Muscle of arm (tissue), 14 donors: ENCODE measurements at places on chromosomes 6 and 20. TPM values are rescaled to one million over a fixed set of nuclear protein-coding genes. Genes with fewer than 3 reads are reported as not detected.

Gene RNF144B
- polyA plus RNA-seq: not detected

Gene PRND
- 34.0 TPM for polyA plus RNA-seq

Gene TPD52L2
- polyA plus RNA-seq: 69.3 TPM

Gene KCNS1
- not detected for polyA plus RNA-seq

Gene CDSN
- 0.09 TPM for polyA plus RNA-seq

Gene NKAPL
- polyA plus RNA-seq: 1.6 TPM

Gene DEFB121
- polyA plus RNA-seq: not detected

Gene RSPO3
- 20.2 TPM for polyA plus RNA-seq

Gene IGF2R
- 74.0 TPM for polyA plus RNA-seq

Gene SPAG4
- polyA plus RNA-seq: 1.9 TPM

Gene CDH26
- polyA plus RNA-seq: 0.97 TPM

Gene HCRTR2
- polyA plus RNA-seq: 0.12 TPM

Gene DYNLT2
- polyA plus RNA-seq: 3.7 TPM

GRCh38 chr6:226516-227073 is 65.7 kb upstream of the DUSP22 start:
- DNase-seq: no peak

DNA sequence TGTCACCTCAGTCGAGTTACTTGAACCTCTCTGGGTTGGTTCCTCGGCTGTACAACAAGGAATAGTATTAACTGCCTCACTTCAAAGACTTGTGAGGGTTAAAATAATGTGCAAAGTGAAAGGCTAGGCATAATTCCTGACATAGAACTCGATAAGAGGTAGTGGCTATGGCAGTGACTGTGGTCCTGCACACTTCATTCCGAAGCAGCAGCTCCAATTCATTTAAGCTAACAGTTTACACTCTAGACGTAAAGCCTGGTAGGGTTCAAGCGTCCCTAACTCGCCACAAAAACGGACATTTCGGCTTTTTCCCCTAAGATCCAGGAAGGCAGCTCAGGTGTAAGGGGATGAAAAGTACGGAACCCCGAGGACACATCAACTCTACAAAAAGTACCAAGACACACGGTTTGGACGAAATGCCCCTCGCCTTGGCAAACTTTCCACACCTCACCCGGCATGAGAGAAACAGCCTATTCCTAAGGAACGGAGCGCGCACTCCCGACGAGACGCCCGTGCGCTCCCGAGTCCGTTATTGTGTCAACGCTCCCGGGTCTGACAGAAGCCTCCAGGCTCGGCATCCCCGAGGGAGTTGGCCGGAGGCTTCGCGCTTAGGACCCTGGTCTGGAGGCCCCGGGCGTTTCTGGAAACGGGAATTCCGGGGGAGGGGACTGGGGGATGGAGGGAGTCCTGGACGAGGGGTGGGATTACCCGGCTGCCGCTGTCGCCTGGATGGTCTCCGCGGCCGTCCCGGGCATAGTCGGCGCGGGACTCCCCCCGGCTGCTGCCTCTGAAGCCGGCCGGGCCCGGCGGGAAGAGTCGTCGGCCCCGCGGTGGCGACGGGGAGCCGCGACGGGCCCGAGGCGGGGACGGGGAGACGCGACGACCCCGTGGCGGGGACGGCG is 937 bp downstream of the ZNF318 start:
- peak; percentile 42 for DNase-seq

GRCh38 chr20:60057866-60058807 is 99.9 kb downstream of the CDH26 start:
- peak; percentile 28 for DNase-seq

- peak; percentile 32 for DNase-seq
Measured at GRCh38 chr6:68967549-68968300, 332.6 kb downstream of the ADGRB3 start.

- no peak for DNase-seq
Measured at GRCh38 chr20:4765681-4766080, 44.0 kb downstream of the PRND start.

- DNase-seq: no peak
Measured at GRCh38 chr6:129451187-129451586, 258.8 kb downstream of the ARHGAP18 start.

DNA sequence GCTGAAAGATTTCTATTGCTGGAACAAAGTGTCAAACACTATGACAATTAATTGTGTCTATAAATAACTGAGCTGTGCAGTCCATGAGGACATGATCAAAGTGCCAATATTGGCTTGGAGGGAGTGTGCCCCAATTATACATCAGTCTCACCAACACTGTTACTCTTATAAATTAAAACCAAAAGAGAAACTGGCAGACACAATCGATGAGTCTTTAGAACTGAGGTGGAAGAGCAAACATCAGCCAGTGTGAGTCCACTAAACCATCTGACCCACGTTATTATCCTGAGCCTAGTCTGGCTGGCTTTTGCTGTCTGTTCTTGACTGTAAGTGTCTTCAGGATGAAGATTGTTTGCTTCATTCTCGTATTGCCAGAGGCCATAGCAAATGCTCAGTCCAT is 98.9 kb downstream of the OLIG3 start:
- DNase-seq: no peak

DNA sequence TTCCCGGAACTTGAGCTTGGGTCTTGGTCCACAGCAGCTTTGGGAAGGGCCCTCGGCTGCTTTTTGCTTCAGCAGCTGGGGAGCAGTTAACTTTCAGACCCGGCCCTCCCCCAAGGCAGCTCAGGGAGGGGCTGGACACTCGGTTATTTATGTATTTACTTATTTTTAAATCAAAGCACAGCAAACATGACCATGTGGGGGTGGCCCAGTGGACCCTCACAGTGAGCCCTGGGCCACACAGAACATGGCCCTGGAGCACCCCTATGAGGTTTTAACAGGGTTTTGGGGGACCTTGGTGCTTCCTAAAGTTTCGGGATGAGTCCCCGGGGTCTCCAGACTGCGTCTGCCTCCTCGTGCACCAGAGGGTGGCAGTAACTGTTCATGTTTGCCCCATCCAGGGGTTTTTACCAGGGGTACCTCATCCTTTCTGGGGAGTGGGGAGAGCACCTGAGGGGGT is 26.6 kb upstream of the NPBWR2 start:
- DNase-seq: no peak

GRCh38 chr6:140566781-140567277 is 1192.4 kb upstream of the CITED2 start:
- peak; percentile 27 for DNase-seq

- no peak for DNase-seq
Measured at GRCh38 chr6:41877051-41877680, 18.0 kb downstream of the USP49 start.

DNA sequence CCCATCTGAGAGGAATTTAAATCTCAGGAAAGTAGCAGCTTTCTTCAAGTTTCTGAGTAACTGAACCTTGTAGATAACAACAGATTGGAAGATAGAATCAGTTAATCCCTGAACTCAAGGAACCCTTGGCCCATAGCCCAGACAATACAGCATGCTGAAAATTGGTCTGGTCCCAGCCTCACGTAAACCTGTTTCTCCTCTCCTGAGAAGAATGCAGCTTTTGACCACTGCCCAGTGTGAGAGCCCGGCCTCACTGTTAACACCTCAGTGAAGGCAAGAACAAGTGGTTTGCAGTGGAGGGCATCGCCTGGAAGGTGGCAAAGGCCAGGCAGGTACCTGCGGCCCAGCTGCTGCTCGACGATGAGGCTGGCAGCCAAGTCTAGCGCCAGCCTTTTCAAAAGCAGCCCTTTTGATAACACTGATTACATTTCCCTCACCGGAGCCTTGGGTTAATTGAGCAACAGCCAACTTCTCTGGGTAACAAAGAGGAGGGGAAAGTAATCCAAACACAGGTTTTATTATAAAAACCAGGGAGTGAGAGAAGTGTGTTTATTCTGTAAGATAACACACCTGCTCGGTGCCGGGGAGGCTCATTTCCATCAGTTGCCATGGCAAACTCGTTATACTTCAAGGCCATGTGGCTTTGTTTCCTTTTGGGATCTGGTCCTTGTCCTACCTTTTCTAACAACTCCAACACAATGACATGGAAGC is 54.0 kb downstream of the TRAF3IP2 start:
- DNase-seq: no peak

- DNase-seq: no peak
Measured at GRCh38 chr6:15550546-15551123, 112.2 kb downstream of the DTNBP1 start.

- no peak for DNase-seq
Measured at GRCh38 chr6:125868678-125869395, 78.1 kb downstream of the NCOA7 start.

DNA sequence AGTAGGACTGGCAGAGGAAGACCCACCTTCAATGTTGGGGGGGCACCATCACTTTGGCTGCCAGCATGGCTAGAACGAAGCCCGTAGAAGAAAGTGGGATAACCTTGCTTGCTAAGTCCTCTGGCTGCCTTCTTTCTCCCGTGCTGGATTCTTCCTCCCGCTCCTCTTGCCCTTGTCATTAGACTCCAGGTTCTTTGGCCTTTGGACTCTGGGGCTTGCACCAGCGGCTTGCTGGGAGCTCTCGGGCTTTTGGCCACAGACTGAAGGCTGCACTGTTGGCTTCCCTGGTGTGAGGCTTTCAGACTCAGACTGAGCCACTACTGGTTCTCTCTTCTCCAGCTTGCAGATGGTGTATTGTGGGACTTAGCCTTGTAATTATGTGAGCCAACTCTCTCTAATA is 28.2 kb downstream of the GSTA2 start:
- no peak for DNase-seq

GRCh38 chr6:16760516-16761470 is at the start of gene ATXN1:
ATXN1 (minus strand) TSS chr6:16761460.
- peak; percentile 78 for DNase-seq

DNA sequence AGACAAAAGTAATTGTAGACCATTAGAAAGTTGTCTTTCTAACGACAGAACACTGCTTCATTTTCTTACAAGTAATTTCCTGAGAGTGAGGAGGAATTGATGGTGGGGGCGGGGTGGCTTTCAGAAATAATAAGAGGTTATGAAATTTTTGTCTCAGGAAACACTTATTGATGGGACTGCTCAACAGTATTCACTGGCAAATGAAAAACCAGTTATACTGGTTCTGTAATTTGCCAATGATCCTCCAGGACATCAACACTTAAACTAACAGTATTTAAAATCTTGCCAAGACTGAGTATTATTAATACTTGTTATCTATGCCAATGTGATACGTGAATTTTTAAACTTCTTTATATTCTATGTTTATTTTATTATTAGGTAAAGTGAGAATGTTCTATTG is 41.8 kb upstream of the FUT9 start:
- DNase-seq: no peak

- DNase-seq: no peak
Measured at GRCh38 chr6:142841915-142842314, 103.1 kb downstream of the HIVEP2 start.

- DNase-seq: no peak
Measured at GRCh38 chr6:15892369-15892768, 229.5 kb upstream of the DTNBP1 start.

DNA sequence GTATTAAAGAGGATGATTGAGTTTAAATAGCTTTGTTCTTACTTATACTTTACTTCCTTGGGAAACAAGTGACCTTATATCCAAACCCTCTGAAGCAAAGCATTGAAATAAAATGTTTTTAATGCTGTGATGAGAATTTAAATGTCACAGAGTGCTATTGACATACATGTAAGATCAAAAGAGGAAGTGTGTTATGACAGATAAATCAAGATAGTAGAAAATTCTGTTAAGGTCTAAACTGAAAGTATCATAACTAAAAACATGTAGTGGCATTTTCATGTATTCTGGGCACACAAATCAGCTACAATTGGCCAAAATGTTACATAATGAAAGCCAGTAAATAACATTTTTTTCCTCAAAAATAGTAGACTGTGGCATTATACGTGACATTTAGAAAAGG is 318.0 kb downstream of the GRIK2 start:
- no peak for DNase-seq

GRCh38 chr6:88381289-88381642 is 215.1 kb upstream of the CNR1 start:
- no peak for DNase-seq

- no peak for DNase-seq
Measured at GRCh38 chr6:118700531-118700930, 49.1 kb upstream of the CEP85L start.

DNA sequence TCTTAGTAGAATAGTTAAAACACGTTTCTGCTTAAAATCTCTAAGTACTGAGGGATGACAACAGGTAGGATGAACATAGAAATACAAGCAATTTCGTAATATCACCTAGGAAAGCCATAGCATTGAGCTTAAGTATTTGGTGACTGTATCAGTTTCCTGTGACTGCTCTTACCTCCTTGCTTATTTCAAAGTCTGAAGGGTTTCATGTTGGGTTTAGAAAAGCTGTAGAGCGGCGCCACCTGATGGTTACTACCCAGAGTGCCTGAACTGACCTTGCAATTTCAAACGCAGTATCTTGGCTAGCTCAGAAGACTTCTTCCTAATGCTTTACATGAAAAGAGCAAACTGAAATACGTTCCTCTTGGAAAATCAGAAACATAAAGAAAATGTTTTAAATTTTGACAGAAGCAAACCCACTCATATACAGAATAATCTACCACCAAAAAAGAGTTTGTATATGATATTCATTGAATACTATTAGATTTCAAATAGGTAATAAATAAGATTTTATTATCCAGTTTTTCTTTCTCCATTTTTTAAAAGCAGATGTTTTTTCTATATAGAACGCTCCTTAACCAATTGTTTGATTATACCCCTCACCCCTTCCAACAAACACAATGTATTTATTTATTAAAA is 82.3 kb upstream of the RIPOR2 start:
- peak; percentile 30 for DNase-seq

DNA sequence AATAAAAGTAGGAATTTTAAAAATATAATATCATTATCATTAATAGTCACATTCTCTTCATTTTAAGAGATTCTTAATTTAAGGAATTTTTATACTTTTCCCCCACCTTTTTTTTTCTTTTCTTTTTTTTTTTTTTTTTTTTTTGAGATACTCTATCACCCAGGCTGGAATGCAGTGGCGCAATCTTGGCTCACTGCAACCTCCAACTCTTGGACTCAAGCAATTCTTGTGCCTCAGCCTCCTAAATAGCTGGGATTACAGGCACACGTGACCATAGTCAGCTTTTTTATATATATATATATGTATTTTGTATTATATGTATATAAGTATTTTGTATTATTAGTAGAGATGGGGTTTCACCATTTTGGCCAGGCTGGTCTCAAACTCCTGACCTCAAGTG is 457.7 kb downstream of the CDKAL1 start:
- no peak for DNase-seq

DNA sequence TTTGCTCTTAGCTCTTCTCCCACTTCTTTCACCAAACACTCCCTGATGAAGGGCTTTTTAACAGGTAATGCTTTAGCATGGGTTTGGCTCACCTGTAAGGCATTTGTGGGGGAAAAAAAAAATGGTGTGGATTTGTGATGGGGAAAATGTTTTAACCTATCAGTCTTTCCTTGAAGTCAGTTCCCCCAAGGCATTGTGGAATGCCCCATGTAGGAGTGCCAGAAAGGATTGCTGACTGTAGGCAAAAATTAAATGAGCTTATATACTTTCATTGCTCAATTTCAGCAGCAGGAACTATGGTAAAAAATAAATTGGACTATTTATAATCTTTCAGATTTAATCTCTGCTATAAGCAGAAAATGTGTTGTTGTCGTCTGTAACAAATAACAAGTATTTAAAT is 10.6 kb upstream of the SASH1 start:
- no peak for DNase-seq
